T-cell (primary cell): ENCODE measurements at places on chromosomes 13 and 19.

DNA sequence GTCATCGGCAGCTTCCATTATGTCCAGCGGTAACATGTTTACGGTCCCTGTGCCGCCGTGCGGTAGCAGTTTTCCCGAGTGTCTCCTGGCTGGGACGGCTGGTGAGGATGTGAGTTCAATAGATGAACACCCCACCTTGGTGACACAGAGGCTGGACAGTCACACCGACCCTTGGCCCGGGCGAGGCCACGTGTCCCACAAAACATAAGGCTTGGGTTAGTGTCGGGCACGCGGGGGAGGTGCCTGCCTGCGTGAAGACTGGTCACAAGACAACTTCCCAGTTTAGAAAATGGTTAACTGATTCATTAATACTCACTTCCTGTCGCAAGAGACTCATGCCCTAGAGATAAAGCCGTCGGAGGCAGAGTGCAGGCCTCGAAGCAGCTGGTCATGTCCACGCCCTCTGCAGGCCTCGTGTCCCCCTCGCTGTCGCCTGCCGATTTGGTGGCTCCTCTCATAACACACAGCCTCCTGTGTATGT is 17.2 kb downstream of the RASA3 start:
- peak; percentile 2 for DNase-seq

- no peak for DNase-seq
Measured at GRCh38 chr13:26839682-26840081, 79.1 kb upstream of the GPR12 start.

GRCh38 chr13:32733690-32734089 is 147.4 kb downstream of the PDS5B start:
- no peak for DNase-seq

DNA sequence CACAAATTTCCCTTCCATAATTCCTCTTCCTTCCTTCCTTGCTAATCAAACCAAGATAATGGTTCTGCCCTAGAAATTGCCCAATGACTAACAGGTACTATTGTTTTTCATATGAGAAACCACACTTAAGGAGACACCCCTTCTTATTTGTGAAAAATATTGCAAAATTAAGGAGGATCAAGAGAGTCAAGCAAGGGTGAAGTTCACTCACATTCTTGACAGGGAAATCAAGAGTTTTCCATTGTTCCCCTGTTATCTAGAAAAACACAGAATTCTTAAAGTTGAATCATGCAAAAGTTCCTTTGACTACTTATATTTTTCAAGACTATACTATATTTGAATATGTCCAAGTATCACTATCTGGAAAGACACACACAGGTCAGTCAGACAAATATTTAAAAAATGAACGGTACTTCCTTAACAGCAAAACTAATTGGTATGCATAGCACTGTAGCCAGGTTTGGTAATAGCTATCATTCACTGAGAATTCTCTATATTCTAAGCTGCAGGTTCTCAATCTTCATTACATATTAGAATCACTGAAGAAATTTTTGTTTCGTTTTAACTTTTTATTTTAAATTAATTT is 897.2 kb downstream of the DIAPH3 start:
- DNase-seq = no peak

- DNase-seq = no peak
Measured at GRCh38 chr13:51588406-51588949, 4.2 kb downstream of the WDFY2 start.

GRCh38 chr13:29943686-29944085 is 93.3 kb upstream of the UBL3 start:
- no peak for DNase-seq

DNA sequence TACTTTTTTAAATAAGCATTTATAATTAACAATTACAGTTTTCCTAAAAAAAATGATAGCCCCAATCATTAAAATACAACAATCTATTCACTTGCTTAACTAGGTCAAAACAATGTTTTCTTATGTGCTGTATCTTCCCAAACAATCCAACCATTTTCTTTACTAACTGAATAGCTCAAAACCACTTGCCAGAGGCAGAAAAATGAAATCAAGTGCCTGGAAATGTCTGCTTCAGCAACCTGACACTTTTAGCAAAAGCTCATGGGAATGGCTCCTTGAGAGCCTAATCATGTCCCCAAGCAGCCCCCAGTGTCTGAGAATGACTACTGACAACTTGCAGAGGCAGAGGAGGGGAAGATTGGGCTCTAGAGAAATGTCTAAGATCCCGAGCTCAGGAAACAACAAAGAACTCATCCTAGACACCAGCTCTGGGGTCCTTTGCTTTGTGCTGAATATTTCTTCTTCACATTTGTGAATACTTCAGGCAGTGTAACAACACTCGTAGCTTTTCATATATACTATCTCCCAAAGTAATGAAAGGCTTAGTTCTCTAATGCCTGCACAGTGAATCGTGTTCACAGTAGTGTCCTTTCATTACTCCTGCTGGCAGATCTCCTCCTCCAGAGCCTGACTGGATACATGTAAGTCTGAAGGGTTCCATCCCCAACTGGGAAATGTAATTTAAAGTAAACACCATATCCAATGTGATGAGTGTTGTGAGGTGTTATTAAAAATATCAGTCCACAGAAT is 280.0 kb downstream of the LHFPL6 start:
- no peak for DNase-seq

GRCh38 chr13:39910833-39911232 is 255.4 kb downstream of the COG6 start:
- no peak for DNase-seq

DNA sequence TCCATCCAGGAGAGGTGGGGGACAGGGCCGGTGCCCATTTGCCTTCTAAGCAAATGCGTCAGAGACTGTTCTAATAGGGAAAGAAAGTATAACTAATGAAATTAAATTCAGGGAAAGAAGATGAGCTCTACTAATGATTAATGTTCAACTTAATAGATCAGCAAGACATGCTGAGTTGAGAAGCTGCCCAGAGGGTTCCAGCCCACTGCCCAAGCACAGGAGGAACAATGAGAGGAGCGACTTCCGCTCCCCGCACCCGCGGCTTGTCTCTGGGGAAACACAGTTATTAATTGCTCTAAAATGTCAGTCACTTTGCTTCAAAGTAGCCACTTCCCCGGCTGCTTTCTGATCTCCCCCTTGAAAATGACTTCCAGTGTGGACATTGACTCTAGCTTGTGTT is 331.3 kb downstream of the UQCRFS1 start:
- DNase-seq = no peak

DNA sequence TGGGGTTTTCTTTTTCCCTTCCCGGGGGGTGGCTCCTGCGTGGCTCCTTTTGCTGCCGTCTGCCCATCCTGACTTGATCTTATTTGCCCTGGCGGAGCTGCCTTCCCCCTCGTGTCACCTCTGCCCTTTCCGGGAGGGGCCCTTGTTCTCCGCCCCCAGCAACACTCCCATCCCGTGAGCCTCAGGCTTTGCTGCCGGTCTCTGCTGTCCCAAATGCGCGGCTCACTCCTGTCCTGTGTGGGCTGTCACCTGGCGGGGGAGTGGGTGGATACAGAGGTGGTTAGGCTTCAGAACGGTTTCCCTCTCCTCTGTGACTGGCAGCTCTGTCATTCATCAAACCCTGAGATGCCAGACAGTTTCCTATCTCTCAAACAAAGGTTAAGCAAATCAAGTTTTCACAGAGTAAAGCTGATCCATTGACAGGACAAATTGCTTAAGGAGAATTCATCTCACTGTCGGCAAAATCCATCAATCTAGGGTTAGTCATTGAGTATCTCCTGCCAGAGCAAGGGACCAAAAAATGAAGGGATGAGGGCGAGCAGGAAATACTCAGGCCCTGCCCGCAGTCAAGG is 84.0 kb downstream of the ANKRD10 start:
- DNase-seq = no peak

DNA sequence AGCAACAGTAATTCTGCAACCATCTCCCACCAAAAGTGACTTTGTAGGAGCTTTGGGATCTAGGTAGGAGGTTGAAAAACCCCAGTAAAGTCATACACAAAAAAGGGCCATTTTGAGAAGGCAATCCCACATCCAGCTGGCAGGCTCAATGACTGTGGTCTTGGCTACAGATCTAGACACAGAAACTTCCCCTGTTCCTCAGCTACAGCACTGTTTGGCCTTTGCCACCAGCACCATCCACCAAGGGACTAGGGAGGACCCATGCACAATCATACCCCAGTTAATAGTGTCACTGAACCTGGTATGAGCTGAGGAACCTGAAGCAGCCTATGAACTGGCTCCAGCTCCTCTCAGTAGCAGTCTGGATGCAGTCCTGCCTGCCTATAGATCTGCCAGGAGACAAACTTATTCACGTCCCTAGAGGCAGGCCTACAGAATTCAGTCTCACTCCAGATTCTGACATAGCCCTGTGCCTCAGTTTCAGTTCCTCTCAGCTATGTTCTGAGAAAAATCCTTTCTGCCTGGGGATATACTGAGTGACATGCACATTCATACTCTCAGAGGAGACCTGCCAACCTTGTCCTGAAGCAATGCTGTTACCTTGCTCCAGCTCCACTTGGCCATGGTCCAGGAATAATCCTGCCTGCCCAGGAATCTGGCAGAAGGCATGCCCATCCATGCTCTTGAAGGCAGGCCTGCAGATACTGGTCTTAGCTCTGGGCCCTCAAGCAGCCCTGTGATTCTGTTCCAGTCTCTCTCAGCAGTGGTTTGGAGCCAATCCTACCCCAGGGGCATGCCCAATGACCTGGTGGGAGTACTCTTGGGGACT is 2048.3 kb upstream of the PCDH20 start:
- no peak for DNase-seq

- no peak for DNase-seq
Measured at GRCh38 chr19:42292963-42293362, 9.0 kb upstream of the PRR19 start.

- DNase-seq = no peak
Measured at GRCh38 chr19:1223018-1223855, 14.6 kb downstream of the CBARP start.

DNA sequence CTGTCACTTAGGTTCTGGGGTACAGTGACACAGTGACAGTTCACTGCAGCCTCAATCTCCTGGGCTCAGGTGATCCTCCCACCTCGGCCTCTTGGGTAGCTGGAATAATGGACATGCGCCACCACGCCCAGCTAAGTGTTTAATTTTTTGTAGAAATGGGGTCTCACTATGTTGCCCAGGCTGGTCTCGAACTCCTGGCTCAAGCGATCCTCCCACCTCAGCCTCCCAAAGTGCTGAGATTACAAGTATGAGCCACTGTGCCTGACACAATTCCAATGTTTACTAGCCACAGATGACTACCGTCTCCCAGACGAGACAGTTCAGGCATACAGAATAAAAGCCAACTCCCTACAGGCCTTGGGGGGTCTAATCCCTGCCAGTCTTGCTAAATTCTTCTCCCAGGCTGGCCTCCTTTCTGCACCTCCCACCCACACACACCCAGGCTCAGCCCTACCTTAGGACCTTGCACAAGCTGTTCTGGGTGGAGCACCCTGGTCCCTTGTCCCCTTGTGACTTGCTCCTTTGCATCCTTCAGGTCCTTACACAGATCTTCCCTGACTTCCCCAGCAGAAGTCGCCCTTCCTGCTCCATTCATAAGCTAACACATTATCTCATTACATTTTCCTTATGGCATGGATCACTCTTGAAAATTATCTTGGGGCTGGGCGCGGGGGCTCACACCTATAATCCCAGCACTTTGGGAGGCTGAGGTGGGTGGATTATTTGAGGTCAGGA is 106.4 kb downstream of the INSR start:
- DNase-seq = no peak

DNA sequence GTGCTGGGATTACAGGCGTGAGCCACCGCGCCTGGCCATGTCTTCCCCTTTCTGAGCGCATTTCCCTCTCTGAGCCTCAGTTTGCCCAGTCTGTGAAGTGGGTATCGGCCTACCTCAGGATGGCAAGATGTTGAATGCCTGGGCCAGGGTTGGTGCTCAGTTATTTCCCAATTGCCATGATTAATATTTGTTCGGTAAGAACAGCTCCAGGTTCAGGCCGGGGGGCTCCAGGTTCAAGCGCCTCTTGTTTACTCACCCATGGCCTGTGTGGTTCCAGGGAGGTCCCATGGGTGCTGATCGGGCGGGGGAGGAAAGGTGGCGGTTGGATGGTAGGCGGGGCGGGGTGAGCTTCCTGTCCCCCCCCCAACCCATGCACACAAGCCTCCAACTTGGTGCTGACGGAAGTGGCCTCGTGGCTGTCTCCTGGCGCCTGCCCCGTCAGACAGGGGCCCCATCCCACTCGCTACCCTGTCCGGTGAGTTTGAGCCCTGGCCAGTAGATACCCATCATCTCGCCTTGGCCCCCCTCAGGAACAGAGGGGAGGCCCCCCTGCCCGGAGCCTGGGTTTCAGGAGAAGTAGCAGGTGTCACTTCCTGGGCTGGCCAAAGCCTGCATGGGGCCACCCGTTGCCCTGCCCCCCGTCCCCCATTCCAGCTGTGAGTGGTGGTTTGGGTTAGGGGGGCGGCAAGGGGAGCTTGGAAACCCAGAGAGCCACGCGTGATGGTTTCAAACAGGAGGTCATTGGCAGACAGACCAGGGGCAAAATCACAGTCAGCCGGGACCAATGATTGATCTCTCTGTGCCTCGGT is at the start of gene FCHO1:
FCHO1 (plus strand) TSS at position 375 of the 809 bp plus-strand sequence. CDS start 3,688 bp downstream, outside the sequence.
- DNase-seq = peak; percentile 91

DNA sequence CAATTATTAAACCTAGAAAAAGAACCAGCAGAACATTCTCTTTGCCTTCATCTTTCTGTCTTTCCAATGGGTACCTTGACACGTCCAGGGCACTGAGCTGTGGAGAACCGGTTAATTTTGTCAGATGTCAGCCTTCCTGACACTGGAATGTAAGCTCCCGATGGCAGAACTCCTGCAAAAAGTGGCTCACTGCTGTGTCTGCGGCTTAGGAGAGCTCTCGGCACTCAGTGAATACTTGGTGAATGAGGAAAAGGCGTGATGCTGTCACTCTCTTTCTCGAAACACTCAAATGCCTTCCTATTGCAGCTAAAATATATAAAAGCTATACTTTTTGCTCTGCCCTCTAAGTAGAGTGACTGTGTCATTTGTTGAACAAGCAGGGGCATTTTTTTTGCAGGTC is 17.6 kb downstream of the CEBPA start:
- DNase-seq = no peak

DNA sequence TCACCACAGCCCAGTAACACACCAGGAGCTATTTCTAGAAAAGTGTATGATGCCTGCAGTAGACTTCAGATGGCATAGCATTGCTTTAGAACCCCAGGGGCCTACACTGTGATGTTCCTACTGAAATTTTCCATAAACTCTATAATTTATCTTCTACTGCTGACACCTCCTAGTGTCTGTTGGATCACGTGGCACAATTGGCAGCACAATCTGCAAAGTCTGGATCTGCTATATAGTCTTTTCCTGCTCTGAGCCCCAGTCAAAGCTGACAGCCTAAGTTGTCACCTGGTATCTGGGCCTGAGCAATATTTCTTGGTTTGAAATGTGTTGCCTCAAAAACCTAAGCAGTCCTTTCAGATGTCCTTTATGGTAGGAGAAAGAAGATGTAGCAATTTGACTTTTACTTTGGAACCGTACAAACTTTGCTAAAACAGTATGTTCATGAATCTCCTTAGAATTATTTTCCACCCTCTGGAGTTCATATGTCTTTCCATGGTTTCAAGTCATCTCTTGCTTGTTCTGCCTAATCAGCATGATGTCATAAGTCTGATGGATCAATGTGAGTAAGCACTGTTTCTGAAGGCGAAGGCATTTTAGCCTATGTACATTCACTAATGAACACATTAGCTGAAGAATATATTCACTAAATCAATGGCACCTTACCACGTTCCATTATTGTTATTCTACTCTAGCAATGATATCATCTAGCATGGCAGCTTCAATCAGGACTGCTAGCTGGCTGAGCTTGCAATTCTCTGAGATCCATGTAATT is 536.5 kb upstream of the NBEA start:
- no peak for DNase-seq

- no peak for DNase-seq
Measured at GRCh38 chr19:57786286-57786685, 16.8 kb downstream of the ZNF586 start.
